ENCODE measurements at places on chromosomes 16 and 17. TPM values are rescaled to one million over a fixed set of nuclear protein-coding genes. Genes with fewer than 3 reads are reported as not detected.
A peak's percentile ranks its signal among the peaks of the same experiment; 100 is the strongest.

CMTM4 gene
- polyA plus RNA-seq, result 13.8 TPM

GRCh38 chr16:48611329-48612137 lies 1.6 kb upstream of the N4BP1 start:
- DNase-seq, result peak; percentile 24

DNA sequence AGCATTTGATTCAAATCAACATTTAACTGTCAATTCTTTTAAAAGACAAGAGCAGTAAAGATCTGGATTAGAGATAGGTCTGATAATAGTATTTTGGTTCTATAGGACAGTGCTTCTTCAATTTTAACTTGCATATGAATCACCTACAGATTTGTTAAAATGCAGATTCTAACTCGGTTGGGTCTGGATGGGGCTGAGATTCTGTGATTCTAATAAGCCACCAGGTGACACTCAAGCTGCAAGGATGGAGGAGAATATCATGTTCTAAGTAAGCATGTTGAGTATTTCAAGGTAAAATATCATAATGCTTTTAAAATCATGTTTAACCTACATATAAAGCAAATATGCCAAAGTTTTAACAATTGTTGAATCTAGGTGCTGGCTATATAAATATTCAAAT lies 15.8 kb downstream of the TSPOAP1 start:
- DNase-seq, result no peak

DNA sequence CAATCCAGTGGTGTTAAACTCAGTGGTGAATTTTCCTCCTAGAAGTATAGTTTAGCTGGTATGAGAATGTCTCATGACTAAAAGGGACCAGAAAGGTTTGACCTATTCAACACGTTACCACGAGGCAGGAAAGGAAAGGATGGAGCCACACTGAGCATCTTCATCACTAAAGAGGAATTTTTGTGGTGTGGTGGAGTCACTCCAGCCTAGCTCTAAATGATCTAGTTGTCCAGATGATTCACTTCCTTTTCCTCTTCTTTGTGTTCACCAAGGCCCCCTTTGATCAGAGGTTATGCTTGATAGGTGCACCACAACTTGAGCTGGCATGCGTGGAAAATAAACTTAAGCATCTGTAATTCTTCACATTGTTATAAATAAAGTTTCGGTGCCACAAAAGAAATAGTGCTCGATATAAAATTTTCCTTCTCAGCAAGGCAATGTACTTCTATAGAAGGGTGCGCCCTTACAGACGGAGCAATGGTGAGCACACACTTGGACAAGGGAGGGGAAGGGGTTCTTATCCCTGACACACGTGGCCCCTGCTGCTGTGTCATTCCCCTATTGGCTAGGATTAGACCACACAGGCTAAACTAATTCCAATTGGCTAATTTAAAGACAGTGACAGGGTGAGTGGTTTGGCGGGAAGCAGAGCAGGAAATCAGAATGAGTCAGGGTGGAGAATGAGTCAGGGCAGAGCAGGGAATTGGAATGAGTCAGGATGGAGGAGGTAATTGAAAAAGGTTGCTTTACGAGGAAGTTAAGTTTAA lies 254.6 kb downstream of the HS3ST3A1 start:
- DNase-seq, result no peak

DNA sequence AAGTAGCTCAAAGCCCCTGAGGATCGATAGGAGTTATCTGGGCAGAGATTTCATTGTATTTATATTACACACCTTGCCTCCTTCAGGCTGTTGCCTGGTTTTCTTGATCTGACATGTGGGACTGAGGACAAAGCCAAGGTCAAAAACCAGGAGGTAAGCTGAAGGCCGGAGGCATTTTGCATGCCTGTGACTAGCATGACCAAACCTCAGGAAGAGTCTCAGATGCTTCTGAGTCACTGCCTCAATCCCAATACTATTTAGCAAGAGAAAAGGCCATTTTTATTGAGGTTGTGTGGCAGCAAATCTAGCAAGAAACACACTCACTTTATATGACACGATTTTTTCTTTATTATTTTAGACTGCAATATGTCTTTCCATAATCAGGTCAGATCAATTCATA lies 968.1 kb downstream of the CDH11 start:
- no peak for DNase-seq

Data from heart left ventricle (tissue), 16 donors.